ENCODE measurements at places on chromosomes 5 and 9.
A peak's percentile ranks its signal among the peaks of the same experiment; 100 is the strongest.

DNA sequence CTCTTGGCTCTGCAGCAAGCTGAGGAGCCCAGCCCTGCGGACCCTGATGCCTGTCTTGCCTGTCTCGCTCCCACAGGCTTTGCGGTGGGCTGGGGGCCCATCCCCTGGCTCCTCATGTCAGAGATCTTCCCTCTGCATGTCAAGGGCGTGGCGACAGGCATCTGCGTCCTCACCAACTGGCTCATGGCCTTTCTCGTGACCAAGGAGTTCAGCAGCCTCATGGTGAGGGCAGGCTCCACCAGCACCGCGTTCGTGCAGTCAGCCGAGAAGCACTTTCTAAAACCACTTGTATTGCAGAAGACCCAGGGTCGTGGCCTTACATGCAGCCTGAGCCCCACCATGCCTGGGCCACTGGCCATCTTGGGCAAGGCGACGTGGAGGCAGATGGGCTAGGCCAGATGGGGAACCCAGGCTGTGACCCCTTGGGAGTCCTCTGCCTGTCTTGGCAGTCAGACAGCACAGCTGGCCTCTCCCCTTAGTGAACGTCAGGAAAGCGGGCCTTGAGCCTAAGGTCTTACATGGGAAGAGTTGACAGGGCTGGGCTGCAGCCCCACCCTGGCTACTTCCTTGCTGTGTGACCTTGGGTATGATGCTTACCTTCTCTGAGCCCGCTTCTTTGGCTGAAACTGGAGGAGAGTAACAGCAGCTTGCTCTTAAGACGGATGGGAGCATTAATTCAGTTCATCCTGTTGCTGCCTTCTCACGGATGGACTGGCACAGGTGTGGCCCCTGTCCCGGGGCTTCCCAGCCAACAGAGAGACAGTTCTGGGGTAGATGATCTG is 8.6 kb downstream of the SLC2A8 start:
- DNase-seq: no peak

GRCh38 chr9:97415146-97415545 is 3.2 kb downstream of the TDRD7 start:
- no peak for DNase-seq

GRCh38 chr5:38866362-38867031 is 20.7 kb downstream of the OSMR start:
- no peak for DNase-seq

DNA sequence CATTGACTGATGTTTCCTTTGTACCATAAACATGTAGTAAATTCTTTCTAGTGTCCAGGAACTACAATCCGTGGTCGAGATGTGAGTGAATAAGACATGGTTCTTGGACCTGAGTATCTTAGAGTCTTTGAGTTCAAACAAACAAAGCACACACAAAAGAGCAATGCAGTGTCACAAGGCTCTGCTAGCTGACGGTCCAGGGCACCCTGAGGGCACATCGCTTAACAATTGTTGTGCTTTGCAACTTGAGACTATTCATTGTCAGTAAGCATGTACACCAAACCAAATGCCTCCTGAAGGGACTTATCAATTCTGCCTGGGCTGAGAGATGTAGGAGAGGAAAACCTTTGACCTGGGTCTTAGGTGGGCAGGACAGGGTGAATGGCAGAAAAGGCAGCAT is 84.8 kb downstream of the CAMK4 start:
- no peak for DNase-seq

DNA sequence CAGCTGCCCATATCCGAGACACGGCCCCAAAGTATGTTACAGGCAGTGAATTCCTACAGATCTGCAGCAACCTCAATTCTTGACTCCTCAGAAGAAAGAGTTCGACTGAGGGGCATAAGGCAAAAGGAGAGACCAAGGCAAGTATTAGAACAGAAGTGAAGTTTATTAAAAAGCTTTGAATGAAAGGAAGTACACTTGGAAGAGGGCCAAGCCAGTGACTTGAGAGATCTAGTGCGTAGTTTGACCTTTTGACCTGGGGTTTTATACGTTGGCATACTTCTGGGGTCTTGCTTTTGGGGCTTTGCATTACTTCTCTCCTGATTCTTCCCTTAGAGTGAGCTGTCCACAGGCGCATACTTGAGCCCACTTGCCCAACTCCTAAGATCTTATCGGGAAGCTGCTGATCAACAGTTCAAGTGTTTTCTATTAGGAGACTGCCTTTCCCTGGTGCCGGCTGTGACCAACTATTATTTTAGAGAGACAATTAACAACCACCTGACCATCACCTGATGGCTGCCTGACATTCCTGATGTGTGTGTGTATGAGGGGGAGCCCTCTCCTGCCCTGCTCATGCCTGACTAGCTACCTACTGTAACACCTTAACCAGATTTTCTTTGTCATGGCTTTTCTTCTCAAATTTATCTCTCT is 1.5 kb upstream of the DEPDC1B start:
- no peak for DNase-seq

DNA sequence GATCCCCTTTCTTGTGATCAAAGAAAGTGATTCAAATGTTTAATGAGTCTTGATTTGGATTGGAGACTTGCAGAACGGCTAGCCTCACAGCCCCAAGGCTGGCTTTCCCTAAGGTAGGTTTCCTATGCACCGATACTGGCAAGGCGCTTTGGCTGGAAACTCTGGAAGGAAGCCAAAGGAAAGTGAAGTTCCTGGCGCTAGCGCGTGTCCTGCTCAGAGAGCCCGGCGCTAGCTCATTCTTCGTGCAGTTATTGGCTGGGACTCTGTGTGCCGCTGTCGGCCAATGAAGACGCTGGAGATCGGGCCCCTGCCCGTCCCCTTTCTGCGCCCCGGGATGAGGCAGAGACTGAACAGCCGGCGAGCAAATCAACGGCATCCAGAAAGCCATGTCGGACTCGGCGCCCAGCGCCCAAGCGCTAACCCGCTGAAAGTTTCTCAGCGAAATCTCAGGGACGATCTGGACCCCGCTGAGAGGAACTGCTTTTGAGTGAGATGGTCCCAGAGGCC is at the start of gene PCDHGC3:
TSS of gene PCDHGC3 (plus strand) at position 342 of the 507 bp plus-strand sequence. CDS start at position 493, 151 bp downstream.
- DNase-seq: peak; percentile 84

DNA sequence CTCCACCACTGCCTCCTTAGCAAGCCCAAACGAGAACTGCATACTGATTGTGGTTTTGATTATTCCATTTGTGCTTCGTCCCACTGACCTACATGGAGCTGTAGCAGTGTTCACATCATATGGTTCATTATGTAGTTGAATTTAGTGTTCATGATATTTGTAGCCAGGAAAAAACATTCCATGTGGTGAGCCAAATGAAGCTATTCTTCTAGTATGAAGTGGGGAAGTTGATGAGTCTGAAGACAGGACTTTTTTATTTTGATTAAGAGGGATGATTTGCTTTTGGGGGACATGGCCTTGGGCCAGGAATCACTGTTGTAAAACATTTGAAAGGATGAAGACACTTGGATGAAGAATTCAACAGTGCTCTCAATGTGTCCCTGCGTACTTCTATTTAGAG is 192.9 kb upstream of the SLC27A6 start:
- DNase-seq: no peak

DNA sequence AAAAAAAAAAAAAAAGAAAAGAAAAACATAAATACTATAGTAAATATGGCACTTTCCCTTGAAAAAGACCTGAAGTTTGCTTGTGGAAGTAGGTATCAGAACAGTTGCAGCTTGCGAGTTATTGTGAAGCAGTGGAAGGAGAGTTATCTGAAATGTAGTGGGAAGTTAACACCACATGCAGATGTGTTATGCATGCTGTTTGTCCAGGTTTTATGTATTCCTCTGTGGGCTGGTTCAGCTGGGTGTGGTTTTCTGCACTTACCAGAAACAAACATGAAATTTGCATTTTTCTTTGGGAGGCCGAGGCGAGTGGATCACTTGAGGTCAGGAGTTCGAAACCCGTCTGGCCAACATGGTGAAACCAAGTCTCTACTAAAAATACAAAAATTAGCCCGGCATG is 42.1 kb upstream of the CTNNA1 start:
- DNase-seq: no peak

GRCh38 chr9:133968428-133968827 is 23.7 kb downstream of the VAV2 start:
- no peak for DNase-seq

DNA sequence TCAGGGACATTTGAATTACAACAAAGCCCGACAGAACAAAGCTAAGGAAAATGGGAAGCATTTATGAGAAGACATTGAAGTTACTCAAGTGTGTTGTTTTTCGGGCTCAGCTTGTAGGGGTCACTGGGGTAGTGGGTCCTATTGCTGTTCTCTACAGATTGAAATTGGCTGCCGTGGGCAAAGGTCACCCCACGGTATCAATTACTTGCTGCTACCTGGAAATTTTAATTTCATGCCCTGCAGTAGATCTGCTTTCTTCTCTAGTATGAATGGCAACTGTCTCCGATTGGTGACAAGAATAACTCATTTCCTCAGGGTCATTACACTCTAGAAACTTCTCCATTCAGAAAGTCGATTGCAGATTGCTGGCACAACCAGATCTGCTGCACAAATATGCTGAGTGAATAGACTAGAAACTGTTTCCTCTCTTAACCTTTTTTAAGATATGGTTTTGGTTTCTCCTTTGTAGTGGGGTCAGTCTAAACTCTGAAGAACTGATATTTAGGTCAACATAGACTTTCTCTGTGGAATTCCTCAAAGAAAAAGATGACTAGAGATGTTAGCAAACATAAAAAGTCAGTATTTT is 454.1 kb downstream of the ARHGEF28 start:
- DNase-seq: no peak

GRCh38 chr5:1442222-1443145 is 2.8 kb downstream of the SLC6A3 start:
- no peak for DNase-seq

DNA sequence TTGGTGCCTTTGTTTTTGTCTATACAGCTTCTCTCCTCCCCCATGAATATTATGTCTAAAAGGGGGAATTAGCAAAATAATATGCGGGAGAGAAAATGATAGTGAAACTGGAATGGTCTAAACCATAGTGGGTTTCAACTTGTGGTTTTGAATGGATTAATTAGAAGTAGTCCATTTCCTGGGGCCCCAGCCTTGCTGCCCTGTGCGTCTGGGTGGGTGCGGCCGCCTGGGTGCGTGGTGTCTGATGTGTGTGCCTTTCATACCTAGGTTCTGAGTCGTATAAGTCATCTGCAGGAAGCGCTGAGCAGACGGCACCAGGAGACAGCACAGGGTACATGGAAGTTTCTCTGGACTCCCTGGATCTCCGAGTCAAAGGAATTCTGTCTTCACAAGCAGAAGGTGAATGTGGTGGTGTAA is 120.0 kb upstream of the CACNA1B start:
- DNase-seq: no peak

DNA sequence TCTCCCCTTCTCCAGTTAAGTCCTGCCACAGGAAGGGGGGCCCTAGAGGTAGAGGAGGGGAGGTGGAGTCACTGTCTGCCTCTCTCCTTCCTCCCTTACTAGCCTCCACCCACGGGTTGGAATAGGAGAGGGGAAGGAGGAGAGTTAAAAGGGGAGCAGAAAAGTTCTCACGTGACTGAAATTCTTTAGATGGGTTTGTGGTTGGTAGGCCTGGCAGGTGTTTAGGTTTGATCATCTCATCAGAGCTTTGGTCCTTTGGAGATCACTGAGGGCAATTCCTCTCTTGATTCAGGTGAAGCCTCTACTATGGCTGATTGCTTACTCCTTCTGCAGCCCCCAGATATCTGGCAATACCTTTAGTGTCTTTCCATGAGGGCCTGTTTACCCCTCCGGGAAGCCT is 24.9 kb upstream of the C5orf63 start:
- DNase-seq: no peak

- DNase-seq: no peak
These were observed 363 bp upstream of the MAMDC2 start for GRCh38 chr9:70043285-70043684.

DNA sequence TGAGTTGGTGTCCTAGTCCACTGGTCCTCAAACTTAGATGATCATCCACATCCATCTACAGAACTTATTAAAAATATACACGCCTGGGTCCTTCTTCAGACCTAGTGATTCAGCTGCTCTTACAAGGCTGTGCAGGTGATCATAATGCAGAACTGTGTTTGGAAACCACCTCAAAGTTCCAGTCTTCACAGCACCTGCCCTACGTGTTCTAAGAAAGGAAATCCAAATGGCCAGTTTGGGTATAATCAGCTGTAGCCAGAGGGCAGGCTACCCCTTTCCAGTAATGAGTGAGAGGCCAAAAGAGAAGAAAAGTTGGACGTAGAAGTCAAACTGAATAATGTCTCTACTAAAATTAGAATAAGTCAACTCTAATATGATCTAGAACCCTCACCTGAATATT is 15.4 kb downstream of the REEP5 start:
- no peak for DNase-seq

GRCh38 chr5:446066-446882 is 3.3 kb downstream of the EXOC3 start:
- no peak for DNase-seq

GRCh38 chr5:20618340-20618739 is 630.3 kb upstream of the CDH18 start:
- no peak for DNase-seq

GRCh38 chr9:106277966-106278365 is 583.6 kb downstream of the TMEM38B start:
- no peak for DNase-seq

DNA sequence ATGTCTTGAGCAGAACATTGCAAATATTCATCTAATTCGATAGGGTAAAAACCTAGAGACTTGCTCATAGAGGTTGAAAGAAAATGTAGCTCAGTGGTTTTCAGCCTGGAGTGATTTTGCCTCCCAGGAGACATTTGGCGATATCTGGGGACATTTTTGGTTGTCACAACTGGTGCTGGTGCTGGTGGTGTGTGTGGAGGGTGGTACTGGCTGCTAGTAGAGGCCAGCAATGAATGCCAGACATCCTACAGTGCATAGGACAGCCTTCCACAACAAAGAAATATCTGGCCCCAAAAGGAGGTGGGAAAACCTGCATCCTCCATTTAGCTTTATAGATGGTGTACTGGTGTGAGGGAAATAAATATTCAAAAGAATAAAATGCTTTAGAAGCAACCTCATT is 2.1 kb upstream of the BASP1 start:
- DNase-seq: no peak

DNA sequence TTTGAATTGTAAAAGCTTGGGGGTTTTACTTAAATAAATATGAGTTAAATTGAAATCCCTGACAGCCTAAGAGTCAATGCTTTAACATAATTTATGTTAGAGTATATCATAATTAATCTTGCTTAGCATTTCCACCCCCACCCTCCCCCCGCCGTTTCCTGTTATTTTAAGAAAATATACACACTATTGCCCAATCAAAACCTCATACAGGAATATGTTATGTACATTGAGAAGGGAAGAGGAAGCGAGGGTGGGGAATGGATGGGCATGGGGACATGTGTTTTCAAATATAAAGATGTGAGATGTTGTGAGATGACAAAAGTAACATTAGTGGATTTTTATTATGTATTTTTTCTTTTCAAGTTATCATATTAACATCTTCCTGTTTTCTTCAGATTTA is 561.1 kb upstream of the MEF2C start:
- no peak for DNase-seq

DNA sequence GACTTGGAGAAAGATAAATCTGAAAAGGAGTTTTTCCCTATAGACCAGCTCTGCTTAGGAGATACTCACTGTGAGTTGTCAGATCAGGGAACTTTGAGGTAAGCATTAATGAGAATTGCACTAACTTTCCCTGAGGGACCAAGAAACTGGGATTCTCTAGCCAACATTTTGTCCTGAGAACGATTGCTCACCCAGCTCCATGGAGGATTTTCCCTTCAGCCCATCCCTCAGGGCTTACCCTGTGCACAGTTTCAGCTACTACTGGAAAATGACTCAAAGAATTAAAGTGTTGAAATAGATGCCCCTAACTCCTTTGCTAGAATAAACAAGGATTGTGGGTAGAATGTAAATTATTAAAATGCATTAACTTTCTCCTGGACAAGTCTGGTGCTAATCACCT is 237.2 kb upstream of the IL12B start:
- DNase-seq: no peak

Data from left renal cortex interstitium (tissue), 4 donors.